ENCODE measurements at places on chromosomes 4 and X. TPM values are rescaled to one million over a fixed set of nuclear protein-coding genes. Genes with fewer than 3 reads are reported as not detected.

Gene MAGEE2
- not detected for total RNA-seq

Gene PDE5A
- total RNA-seq = 36.7 TPM

DNA sequence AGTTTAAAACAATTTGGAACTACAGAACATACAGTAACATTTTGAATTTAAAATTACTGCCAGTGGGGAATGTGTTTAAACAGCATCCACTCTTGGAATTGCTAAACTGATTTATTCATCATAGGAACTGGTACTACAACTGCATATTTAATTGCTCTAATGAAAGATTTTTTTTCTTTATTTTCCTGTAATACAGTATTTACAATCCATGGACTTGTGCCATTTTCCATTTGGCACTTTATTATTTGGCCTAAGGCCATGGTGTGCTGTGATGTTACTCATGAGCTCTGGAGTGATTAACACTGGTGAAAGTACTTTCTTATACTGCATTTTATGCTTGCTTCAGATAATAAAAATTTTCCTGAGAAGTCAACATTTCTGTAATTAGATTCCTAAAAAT, 69.7 kb upstream of the NUDT6 start:
- DNase-seq = no peak

DNA sequence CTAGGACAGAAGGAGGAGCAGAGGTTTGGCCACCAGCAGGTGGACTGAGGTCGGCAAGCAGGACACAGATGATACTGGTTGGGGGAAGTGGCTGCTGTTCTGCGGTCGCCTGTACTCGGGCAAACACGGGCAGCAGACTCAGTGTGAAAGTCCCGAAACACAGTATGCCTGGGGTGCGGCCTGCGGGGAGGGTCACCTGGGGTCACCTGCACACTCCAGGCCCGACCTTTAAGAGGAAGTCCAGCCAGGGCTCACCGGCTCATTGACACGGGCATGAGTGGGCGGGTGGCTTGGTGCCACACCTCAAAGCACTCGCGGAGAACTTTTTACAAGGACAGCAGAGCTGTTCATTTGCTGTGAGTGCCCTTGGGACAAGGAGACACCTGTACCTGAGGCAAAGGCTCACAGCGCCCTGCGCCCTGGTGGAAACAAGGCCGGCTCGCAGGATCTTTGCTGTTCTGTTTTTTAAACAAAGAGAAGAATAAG, 71.5 kb upstream of the MXD4 start:
- DNase-seq = no peak

Gene LPAR4
- total RNA-seq = not detected

GRCh38 chrX:15114743-15115566, 154.9 kb downstream of the ASB9 start:
- DNase-seq = no peak
